ENCODE measurements at places on chromosomes 1 and 21.

DNA sequence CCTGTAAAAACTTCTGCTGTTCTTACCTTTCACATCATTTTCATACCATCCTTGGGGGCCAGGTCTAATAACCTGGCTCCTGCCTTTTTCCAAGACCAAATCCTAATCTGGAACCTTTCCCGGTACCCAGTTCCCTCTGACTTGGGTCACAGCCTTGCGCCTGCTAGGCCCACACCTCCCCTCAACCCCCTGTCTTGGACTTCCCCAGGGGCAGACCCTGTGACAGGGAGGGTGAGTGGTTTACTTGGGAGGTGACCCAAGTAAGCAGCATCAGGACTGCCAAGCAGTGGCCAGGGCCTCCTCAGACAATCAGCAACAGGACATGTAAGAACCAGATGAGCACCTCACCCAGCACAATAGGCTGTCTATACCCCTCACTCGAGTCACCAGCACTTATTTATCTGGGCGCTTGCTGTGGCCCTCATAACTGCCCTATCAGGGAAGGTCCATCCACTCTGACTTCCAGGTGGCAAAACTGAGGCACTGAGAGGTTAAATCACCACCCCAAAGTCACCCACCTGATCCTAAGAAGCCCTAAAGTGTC lies 124.7 kb downstream of the MATN1 start:
- DNase-seq: no peak

DNA sequence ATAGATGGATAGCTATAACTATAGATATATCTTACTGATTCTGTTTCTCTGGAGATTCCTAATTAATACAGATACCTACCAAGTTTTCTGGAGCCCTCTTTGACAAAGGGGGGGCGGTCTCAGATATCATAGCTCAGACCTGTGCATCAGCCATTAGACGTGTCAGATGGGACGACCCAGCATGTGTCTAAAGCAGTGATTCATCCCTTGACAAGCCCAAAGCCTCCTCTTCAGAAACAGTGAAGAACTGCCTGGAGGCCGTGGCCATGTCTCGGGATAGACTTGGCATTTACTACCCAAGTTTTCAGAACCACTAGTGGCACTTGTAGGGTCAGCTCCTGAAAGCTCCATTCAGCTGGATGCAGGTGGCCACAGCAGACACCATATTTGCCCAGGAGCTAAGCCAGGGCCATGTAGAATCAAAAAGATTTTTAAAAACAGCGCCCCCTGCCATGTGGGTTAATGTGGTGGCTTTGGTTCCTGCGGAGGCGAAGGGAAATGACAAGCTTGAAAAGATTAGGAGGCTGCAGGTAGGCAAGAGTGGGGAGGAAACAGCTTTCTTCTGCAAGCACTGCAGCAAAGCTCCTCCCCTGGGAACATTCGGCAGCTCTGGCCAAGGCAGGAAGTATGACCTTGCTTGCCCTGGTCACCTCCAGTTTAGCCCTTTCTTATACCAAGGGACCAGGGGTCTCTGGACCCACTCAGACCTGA lies 82.2 kb downstream of the FBXO2 start:
- DNase-seq: no peak

- no peak for DNase-seq
Observed at GRCh38 chr1:36481091-36481490, 1.6 kb downstream of the CSF3R start.

DNA sequence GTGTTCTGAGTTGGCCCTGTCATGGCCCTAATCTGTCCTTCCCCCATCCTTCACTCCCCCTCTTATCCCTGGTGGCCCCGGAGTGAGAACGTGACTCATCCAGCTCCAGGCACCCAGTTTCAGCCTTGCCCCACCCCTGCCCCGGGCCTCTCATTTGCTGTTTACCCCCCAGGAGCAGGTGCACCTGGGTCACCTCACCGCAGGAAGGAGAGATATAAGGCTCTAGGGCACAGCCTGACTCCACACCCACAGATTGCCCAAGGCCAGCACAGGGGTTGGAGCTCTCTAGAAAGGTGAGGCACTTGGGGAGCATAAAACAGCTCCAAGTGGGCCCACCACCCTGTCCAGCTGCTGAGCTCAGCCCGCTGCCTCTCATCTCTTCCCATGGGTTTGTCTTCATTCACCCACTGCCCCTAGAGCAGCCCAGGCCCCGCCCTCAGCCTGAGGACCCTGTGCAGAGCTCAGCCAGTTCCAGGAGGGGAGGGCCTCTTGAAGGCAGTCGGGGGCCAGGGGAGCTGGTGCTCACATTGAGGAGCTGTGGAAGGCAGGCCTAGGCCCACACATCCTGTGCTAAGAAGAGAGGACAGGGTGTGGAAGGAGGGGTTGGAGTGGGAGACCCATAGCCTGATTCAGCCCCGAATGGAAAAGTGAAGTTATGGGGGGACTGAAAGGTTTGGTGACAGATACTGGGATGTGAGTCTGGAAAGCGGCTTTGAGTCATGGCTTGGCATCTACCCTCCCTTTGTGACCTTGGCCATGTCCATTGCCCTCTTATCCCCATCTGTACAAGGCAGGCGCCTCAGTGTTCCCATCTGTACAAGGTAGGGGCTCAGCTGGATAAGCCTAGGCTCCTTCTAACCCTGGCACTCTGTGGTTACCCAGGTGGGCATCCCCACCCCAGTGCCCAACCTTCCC lies 16.1 kb upstream of the GPR37L1 start:
- no peak for DNase-seq

GRCh38 chr1:4668743-4669700 lies 14.6 kb downstream of the AJAP1 start:
- DNase-seq: no peak

DNA sequence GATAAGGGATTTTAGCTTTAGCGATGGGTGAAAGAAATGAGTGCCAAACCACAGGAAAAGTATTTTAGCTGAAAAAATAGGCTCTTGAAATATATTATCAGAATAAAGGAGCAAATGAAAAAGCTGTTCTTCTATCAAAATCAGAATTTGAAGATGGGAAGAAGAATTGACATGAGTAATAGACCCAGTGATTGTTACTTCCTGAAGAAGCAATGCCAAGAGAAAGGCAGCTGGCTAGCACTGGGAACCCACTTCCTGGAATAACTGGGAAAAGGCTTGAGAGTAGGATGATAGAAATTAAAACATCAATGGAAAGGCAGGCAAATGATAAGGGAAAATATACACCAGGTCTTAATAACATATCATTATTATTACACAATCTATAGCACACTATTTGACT lies 29.9 kb upstream of the LYPLAL1 start:
- DNase-seq: no peak

DNA sequence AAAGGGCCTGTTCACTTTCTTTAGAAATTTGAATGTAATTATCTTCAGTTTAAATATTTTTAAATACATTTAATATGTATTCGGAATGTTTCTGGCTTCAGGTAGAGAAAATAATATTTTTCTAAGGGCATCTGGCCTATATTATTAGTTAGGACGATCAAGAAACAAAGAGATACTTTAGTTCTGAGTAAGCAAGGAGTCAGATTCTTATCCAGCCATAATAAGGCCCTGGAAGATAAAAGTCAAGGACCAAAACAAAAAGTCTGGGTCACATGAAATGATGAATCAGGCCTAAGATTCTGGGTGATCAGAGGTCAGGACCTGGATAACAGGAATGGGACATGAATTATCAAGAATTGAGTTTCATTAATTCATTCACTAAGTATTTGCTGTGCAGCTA lies 6.3 kb downstream of the PHC2 start:
- no peak for DNase-seq

DNA sequence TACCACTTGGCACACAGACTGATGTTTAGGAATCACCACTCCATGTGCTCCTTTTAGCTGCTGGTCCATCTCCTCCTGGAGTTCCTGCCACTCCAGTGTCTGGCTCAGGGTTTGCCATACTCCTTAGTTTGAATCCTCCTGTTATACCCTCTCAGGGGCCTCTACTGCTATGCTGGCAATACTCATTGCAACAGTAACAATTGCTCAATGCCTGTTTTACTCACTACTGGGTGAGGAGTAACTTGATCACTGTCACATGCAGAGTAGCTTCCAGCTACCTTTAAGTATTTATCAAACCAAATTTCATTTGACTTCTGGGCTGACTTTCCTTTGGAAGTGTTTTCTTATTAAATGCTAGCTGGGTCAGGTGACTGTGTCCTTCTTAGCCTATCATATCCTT lies 107.2 kb upstream of the WLS start:
- no peak for DNase-seq

DNA sequence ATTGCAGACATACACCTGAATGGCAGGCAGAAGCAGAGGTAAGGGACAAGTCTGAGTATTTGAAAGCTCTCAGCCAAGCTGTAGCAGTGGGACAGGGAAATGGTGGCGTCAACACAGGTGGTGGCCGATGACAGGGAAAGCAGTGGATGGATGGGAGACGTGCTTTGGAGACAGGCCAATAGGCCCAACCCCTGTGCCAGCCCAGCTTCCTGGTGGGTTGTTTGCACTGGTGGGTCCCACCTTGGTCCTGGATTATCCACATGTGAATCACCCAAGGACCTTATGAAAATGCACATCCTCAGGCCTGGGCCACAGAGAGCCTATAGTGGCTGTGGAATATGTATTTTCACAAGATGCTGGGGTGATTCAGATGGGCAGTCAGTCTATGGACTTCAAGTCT lies 203.7 kb upstream of the VAMP3 start:
- no peak for DNase-seq

Data from CD4-positive, alpha-beta T cell treated with Interferon alpha-2 for 1 hour (primary cell).